ENCODE measurements at places on chromosomes 16 and 17.

- peaks cover 23% of the 10 kb centered on the region for H3K27me3 ChIP-seq
- H3K4me3 ChIP-seq, result no peak overlapping the region
- no peak overlapping the region for H3K27ac ChIP-seq
- H3K4me1 ChIP-seq, result no peaks in the 10 kb centered on the region
- DNase-seq, result no peak
Measured at GRCh38 chr17:74011966-74012365, 191.5 kb upstream of the RPL38 start.

- no peak overlapping the region for H3K4me3 ChIP-seq
- no peak overlapping the region for H3K27ac ChIP-seq
- no peaks in the 10 kb centered on the region for H3K27me3 ChIP-seq
- peaks cover 48% of the 10 kb centered on the region for H3K4me1 ChIP-seq
- DNase-seq, result no peak
Measured at GRCh38 chr17:78425429-78425828, 47.0 kb downstream of the PGS1 start.

DNA sequence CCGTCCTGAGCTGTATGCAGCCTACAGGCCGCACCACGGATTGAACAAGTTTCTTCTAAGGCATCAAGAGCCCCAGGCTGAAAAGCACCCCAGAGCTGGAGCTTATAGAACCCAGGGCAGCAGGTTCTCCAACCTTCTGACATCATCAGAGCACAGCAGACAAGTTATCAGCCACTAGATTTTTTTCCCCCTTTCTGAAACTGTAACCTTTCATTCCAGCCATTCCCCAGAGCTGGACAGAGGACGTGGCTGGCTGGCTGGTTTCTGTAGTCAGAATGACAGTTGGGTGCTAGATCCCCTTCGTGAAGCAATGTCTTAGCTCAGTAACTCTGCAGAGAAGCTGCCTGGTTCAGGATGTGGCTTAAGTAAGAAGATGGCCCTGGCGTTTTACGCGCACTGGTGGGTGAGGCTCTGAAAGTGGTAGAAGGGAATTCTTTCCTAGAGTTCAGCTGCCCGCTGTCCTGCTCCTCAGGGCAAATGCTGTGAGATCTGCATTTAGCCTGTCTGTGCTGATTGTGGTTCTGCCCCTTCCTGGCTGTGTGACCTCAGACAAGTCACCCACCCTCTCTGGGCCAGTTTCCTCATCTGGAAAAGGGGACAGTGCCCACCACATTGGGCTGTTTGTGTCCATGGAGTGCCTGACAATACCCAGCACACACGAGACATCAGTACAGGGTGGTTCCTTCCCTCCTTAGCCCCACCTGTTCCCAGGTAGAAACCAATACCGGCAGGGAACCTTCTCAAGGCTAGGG, 9.1 kb downstream of the DEXI start:
- DNase-seq, result no peak
- H3K27me3 ChIP-seq, result no peaks in the 10 kb centered on the region
- peaks cover 10% of the 10 kb centered on the region for H3K36me3 ChIP-seq
- no peak overlapping the region for H3K27ac ChIP-seq
- H3K4me3 ChIP-seq, result no peak overlapping the region

- H3K36me3 ChIP-seq, result peaks cover 10% of the 10 kb centered on the region
- H3K4me1 ChIP-seq, result peaks cover 60% of the 10 kb centered on the region
- H3K4me3 ChIP-seq, result peak overlapping the region; percentile 26
- DNase-seq, result no peak
- H3K27me3 ChIP-seq, result peaks cover 4% of the 10 kb centered on the region
Measured at GRCh38 chr16:49835161-49835777, 20.6 kb downstream of the ZNF423 start.

- peaks cover 6% of the 10 kb centered on the region for H3K4me1 ChIP-seq
- no peaks in the 10 kb centered on the region for H3K27me3 ChIP-seq
- peaks cover 61% of the 10 kb centered on the region for H3K36me3 ChIP-seq
- no peak for DNase-seq
- no peak overlapping the region for H3K27ac ChIP-seq
Measured at GRCh38 chr17:40170325-40170724, 6.9 kb upstream of the RAPGEFL1 start.

DNA sequence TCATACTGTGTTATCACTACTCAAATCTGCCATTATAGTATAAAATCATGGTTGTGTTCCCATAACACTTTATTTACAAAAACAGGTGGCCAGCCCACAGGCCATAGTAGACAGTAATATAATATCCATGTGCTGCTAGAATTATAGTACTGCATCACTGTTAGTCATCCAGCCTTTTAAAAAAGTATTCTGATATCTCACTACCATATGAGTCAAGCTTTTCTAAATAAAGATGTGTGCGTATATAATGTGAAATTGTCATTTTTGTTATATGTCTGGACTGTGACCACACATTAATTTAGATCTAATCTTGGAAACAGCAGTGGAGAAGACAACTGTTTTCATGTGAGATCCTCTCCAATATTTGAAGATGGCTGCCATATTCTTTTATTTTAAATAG, 1049.1 kb upstream of the GOT2 start:
- no peak overlapping the region for H3K4me3 ChIP-seq
- no peaks in the 10 kb centered on the region for H3K27me3 ChIP-seq
- H3K27ac ChIP-seq, result no peak overlapping the region
- no peaks in the 10 kb centered on the region for H3K36me3 ChIP-seq

GRCh38 chr17:50848711-50849110, 13.3 kb downstream of the WFIKKN2 start:
- no peak overlapping the region for H3K4me3 ChIP-seq
- DNase-seq, result no peak
- peaks cover 15% of the 10 kb centered on the region for H3K4me1 ChIP-seq

DNA sequence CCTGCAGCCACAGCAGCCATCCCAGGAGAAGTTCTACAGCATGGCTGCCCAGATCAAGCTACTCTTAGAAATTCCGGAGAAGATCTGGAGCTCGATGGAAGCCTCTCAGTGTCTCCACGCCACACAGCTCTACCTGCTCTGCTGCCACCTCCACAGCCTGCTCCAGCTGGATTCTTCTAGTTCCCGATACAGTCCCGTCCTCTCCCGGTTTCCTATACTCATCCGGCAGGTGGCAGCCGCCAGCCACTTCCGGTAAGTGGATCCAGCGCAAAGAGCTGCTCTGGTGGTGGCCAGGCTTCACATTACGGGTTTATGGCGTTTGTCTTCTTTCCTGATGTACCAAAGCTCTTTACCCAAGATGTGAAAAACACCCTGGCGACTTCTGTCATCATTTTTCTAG, 3.6 kb downstream of the COG1 start:
- H3K27me3 ChIP-seq, result no peaks in the 10 kb centered on the region
- peaks cover 27% of the 10 kb centered on the region for H3K4me1 ChIP-seq
- peaks cover 47% of the 10 kb centered on the region for H3K36me3 ChIP-seq
- no peak for DNase-seq
- H3K27ac ChIP-seq, result peak overlapping the region; percentile 46
- H3K4me3 ChIP-seq, result no peak overlapping the region

DNA sequence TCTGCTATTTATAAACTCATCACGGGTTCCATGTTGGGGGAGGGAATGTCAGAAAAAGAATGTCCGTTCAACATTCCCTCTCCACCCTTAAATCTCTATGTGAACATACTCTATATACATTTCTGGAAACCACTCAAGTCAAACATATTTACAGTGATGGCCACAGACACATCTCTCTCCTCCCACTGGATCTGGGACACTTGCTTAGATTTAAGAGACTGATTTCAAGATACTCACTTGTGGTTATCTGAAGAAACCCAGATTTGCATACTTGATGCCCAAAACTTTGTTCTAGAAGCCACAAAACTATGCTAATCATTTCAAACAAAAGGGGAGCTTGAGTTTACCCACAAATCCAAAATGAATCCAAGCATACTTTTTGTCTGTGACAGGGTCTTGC, 182.9 kb upstream of the SOX9 start:
- H3K27ac ChIP-seq, result no peak overlapping the region
- H3K4me3 ChIP-seq, result no peak overlapping the region
- H3K36me3 ChIP-seq, result no peaks in the 10 kb centered on the region
- H3K4me1 ChIP-seq, result no peaks in the 10 kb centered on the region
- DNase-seq, result no peak

- H3K4me1 ChIP-seq, result peaks cover 5% of the 10 kb centered on the region
- no peak overlapping the region for H3K27ac ChIP-seq
- no peaks in the 10 kb centered on the region for H3K36me3 ChIP-seq
- DNase-seq, result peak; percentile 82
- H3K27me3 ChIP-seq, result no peaks in the 10 kb centered on the region
Measured at GRCh38 chr17:81740395-81740961, 28.4 kb downstream of the SLC25A10 start.

- DNase-seq, result no peak
- no peaks in the 10 kb centered on the region for H3K27me3 ChIP-seq
- no peak overlapping the region for H3K27ac ChIP-seq
- no peak overlapping the region for H3K4me3 ChIP-seq
Measured at GRCh38 chr16:56401482-56401881, 23.9 kb downstream of the AMFR start.

DNA sequence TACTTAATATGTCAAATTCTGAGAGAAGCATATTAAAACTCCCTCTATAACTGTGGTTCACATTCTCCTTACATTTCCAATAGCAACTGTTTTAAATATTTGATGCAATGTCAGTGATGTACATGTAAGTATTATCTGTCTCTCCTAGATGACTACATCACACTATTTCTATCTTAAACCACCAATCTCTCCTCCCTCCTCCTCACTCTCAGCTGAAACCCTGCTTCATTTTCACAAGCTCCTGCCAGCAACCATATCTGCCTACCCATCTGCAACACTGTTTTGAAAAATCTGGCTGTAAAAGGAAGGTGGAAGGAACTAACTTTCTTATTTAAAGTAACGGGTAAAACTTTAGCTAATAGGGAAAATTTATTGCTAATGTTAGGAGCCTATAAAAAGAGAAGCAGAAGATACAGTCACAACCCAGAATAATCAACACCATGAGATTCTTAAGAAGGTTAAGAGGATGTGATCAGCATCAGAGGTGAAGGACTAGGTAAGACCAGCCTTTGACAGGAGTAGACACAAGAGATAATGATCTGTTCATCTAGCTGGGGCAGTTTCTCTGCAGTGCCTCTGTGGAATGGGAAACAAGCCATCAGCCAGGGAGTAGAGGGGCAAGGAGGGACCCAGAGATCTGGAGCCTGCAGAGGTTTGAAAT, 31.0 kb downstream of the MYH10 start:
- H3K27ac ChIP-seq, result no peak overlapping the region
- no peak overlapping the region for H3K4me3 ChIP-seq
- H3K4me1 ChIP-seq, result no peaks in the 10 kb centered on the region

GRCh38 chr16:49828533-49829267, 27.2 kb downstream of the ZNF423 start:
- peak overlapping the region; percentile 66 for H3K27ac ChIP-seq
- H3K27me3 ChIP-seq, result peaks cover 3% of the 10 kb centered on the region
- DNase-seq, result no peak
- peaks cover 41% of the 10 kb centered on the region for H3K4me1 ChIP-seq
- H3K4me3 ChIP-seq, result no peak overlapping the region

GRCh38 chr16:10013364-10013763, 168.9 kb downstream of the GRIN2A start:
- H3K27me3 ChIP-seq, result no peaks in the 10 kb centered on the region
- H3K4me3 ChIP-seq, result no peak overlapping the region
- H3K36me3 ChIP-seq, result no peaks in the 10 kb centered on the region
- H3K4me1 ChIP-seq, result no peaks in the 10 kb centered on the region
- no peak for DNase-seq

DNA sequence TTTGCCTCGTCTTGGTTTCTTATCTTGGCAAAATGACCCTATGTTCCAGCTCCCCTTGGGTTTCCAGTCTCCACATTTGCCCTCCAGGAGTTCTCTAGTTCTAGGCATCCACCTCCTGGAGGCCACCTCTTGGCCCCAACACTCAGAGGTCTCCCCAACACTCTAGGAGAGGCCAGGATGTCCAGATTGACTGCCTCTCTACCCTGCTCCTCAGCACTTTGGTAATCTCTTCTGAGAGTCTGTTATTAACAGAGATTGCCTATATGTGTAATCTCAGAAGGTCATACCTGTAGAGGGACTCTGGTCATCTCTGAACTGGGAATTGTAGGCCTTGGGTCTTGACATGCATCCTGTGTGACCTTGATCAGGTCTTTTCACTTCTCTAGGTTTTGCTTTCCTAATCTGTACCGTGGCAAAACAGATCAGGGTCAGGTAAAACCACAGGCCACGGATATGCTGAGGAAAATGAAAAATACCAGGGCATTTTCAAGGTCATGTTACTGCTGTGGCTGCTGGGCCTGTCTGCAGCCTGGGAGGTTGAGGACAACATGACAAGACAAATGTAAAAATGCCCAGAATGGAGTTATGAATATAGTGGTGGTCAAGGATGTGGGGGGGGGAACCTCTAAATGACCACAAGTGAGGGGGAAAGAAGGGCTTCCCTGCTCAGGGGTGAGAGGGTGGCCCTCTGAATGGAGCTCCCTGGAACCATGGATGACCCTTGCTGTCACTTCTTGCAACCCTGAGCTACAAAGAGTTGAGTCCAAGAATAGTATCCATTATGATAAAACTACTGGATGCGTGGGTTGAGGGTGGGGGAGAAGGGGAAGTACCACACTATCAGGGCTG, 5.0 kb upstream of the CCL4L2 start:
- H3K4me3 ChIP-seq, result no peak overlapping the region
- H3K27ac ChIP-seq, result no peak overlapping the region
- no peak for DNase-seq

DNA sequence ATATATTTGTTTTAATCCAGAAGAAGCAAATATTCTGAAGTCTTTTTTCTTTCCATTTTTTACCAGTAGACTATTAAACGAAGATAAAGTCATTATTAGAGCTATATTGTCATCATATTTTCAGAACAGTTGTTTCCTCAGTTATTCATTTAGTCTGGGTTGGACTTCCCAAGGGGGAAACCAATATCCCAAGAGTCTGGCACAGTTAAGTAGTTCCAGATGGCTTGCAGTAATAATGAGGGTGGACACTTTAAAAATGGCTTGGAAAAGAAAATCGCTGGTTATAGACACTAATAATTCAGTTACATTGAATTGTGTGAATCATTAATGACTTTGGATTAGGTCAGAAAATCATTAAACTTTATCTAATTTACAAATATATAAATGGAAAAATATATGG, 3.9 kb downstream of the PPM1E start:
- peaks cover 39% of the 10 kb centered on the region for H3K27me3 ChIP-seq
- peaks cover 17% of the 10 kb centered on the region for H3K4me1 ChIP-seq
- DNase-seq, result no peak

DNA sequence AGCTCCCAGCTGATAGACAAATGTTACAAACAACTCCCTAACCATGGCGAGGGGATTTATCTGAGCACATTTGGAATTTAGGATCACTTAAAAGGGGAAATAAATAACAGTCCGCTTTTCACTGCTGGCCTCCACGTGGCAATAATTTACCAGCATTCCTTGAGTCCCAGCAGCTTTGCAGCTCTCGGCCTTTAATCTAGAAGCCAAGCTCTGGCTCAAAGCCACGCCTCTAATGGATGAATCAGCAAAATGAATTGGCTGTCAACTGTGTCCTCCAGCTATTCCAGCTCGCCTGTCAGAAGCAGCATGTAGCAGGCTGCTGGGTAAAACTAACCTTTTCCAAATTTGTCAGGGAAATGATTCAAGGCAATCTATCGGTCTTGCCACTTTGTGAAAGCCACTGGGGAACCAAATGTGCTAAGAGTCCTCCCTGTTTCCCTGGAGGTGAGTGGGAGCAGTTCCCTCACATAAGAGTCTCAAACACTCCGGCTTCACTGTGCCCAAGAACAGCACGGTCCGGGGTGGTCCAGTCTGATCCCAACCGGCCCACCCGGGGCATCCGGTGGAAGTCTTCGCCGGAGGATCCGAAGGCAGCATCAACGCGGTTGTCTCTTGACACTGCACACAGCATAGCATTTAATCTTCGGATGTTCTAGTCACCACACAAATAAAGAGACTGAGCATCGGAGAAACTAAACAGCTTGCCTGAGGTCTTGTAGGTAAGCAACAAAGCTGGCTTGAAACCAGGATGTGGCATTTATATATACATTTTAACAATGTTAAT, 143.3 kb downstream of the PARN start:
- no peak for DNase-seq
- peaks cover 44% of the 10 kb centered on the region for H3K4me1 ChIP-seq
- H3K4me3 ChIP-seq, result peak overlapping the region; percentile 70
- no peaks in the 10 kb centered on the region for H3K27me3 ChIP-seq
- H3K36me3 ChIP-seq, result peaks cover 3% of the 10 kb centered on the region

Measured in osteocyte (in vitro differentiated cells).